ENCODE measurements at places on chromosomes 5 and 9. TPM values are rescaled to one million over a fixed set of nuclear protein-coding genes. Genes with fewer than 3 reads are reported as not detected.
A peak's percentile ranks its signal among the peaks of the same experiment; 100 is the strongest.

Gene INSL6
- total RNA-seq, result not detected

DNA sequence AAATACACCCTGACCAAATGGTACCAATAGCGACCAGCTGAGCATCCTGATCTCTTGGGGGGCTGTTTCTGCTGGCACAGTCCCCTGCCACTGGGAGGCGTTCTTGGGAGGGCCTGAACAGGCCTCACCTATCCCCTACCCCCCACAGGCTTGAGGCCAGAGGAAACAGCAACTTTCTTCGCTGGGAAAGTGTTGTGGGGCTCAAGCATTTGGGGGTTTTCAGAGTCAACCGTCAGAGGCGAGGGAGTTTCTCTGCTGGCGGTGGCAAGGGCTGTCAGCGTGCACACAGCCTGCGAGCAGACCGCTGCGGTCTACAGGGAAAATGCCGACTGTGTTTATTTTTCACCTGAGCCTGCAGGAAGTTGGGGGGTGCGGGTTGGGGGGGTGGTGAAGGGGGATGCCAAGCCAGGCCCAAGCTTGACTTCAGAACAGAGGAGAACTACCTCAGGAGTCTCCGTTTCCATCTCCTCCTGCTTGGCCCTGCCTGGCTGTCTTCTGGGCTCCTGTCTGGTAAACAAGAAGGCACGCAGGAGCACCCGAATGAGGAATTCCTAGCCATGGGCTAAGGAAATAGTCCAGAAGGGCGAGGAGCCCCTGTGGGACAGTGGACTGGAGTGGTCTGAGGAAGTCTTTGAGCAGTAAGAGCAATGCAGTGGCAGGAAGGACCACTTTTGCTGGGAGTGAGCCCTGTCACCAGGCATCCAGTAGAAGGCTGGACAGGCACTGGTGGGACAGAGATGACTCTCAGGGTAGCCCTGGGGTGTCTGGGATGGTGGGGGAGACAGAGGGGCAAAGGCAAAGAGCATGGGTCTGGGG is 18.1 kb downstream of the TCF7 start:
- peak; percentile 81 for DNase-seq

DNA sequence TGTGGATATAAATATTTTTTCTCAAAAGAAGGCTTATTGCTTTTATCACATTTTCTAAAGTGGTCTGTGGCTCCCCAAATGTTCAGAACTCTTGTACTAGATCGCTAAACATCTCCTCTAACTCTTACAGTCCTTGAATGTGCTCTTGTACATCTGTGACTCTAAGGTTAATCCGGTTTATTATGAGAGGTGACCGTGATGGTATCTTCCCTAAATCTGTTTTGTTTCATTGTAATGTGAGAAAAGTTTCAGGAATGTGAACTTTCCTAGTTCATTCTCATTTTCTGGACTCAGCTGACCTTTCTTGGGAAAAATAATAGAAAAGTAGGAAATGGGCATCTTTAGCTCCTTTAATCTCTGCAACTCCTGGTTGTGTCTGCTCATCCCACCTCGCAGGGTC is 94.5 kb upstream of the CD180 start:
- DNase-seq, result no peak

Gene SLC25A25
- 9.7 TPM for total RNA-seq

GRCh38 chr5:96729156-96729555 is 67.0 kb downstream of the CAST start:
- DNase-seq, result no peak

Gene NR2F1-AS1
- 0.93 TPM for total RNA-seq

GRCh38 chr5:14417792-14418765 is 163.5 kb upstream of the OTULINL start:
- DNase-seq, result no peak

Gene ZNF879
- 2.8 TPM for total RNA-seq

- DNase-seq, result no peak
Observed at GRCh38 chr9:133476036-133476931, 2.6 kb downstream of the SLC2A6 start.

Gene F2RL1
- 1.7 TPM for total RNA-seq

Gene LRRC19
- total RNA-seq, result not detected

- no peak for DNase-seq
Observed at GRCh38 chr5:148911386-148911785, 85.0 kb downstream of the ADRB2 start.

DNA sequence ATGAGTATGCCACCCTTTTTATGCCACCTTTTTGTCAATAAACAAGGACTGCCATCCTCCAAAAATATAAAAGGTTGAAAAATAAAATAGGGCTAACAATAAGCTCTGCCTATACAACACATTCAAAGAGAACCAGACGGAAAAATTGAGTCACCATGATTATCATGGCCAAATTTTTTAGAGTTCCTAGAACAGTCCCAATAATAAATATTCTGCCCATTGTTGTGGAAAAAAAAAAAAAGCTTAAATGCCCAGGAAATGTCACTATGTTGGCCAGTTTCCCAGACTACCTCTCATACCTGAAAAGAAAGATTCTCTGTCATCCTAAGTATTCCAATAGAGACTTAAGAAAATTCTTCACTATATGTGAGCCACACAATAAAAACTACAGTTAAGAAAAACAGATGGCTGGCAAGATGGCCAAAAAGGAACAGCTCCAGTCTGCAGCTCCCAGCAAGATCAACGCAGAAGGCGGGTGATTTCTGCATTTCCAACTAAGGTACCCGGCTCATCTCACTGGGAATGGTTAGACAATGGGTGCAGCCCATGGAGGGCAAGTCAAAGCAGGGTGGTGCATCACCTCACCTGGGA is 149.0 kb downstream of the TMEM161B start:
- no peak for DNase-seq

DNA sequence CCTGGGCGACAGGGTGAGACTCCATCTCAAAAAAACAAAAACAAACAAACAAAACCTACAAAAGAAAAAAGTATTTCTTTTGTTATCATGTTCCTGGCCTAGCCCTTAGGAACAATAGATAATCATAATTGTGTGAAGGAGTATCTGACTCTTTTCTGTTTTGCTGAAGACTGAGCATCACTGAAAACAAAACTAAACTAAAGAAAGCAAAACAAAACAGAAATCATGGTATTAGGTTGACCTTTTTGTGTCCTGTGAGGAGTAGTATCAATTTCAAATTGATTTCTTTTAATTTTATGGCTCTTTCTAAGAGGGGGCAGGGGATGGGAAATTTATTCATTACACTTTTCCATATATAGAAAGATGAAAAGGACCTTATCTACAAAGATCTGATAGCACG is 246.0 kb downstream of the YTHDC2 start:
- no peak for DNase-seq

DNA sequence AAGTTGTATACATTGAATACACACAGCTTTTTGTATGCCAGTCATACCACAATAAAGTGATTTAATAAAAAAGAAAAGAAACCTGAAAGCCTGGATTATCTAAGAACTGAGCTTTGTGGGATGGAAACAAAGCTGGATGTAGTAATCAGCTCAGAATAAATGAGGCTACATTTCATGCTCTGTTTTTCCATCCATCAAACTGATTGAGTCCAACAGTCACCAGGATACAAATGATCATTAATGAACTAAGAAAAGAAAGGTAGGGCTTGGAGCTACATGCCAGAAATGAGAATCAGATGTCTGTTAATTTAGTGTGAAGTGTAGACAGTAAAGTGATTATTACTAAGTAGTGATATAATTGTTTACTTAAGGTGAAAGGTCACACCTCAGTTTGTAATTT is 109.8 kb upstream of the TARS1 start:
- DNase-seq, result no peak

DNA sequence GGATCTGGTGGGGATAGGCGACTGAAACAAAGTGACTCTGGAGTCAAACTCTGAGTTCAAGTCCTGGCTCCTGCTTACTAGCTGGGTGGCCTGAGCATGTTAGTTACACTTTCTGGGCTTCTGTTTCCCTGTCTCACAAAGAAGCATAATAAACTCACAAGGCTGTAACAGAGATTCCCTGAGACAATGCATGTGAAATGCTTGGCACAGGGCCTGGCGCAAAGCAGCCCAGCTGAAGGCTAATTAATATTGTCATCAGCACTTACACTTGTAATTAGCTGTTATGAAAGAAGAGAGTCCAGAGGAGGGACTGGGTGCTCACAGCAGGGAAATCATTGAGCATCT is 64.1 kb upstream of the SPOCK1 start:
- DNase-seq, result no peak

DNA sequence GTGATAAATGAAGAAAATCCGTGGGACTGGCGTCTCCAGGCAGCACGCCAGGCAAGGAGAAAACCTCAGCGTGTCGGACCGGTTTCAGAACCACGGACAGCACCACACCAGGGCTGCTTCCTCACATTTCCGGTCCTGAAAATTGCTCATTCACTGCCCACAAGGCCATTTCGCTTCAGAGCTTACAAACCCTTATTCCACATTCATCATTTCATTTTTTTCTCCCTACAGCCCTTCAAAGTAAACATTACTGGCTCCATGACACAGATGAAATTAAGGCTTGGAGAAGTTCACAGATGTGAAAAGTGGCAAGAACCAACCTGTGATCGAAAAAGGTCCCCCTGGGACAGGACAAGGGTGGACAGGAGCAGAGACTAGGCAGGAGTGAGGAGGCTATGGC is 1.5 kb upstream of the GPRIN1 start:
- DNase-seq, result peak; percentile 74

- no peak for DNase-seq
Observed at GRCh38 chr5:38148021-38148625, 110.2 kb upstream of the EGFLAM start.

Gene F12
- 6.5 TPM for total RNA-seq

DNA sequence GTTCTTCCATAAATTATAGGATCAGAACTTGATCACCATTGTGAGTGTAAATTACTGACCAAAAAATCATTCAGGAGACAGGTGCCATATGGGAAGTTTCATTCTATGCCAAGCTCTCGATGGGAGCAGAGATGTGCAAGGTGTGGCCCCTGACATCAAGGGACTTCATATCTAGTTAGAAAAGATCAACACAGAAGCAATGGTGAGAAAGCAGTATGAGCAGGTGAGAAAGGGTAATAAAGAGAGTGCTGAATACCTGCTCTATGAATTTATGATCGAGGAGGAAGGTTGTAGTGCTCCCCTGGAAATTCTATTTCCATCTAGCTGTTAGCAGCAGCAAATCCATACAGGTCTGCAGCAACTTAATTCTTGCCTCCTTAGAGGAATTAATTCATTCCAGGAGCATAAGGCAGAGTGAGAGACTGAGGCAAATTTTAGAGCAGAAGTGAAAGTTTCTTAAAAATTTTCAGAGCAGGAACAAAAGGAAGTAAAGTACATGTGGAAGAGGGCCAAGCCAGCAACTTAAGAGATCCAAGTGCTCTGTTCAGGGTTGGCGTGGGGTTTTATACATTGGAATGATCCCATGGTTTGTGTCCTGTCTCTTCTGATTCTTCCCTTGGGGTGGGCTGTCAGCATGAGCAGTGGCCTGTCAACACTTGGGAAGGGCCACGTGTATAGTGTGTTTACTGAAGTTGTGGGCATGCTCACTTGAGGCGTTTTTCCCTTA is 181.8 kb downstream of the SAXO1 start:
- no peak for DNase-seq

Gene WNK2
- 1.1 TPM for total RNA-seq

- DNase-seq, result peak; percentile 59
Observed at GRCh38 chr9:94681508-94681907, 42.2 kb upstream of the FBP1 start.

Gene KIF2A
- total RNA-seq, result 193 TPM

All from activated T-cell treated with anti-CD3 and anti-CD28 coated beads, Interleukin-2, amount 50 U/mL, for 72 hours (primary cell).